ENCODE measurements at places on chromosomes 6 and 20. TPM values are rescaled to one million over a fixed set of nuclear protein-coding genes. Genes with fewer than 3 reads are reported as not detected.

DNA sequence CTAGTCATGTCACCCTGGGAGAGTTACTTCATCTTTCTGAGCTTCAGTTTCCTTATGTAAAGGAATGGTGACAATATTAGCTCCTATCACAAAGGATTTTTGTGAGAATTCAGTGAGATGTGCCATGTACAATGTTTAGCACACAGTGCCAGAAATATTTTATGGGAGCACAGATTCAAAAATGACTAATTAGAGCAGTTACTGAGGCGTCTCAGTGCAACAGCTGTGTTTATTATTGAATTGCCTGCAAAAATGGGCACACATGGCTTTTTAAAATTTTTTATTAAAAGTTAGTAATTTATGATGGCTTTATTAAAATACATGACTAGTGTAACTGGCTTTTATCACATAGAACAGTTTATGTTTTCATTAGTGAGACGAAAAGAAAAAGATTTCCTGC lies 134.3 kb upstream of the AHI1 start:
- no peaks in the 10 kb centered on the region for H3K36me3 ChIP-seq
- DNase-seq, result no peak
- no peak overlapping the region for H3K4me3 ChIP-seq
- no peaks in the 10 kb centered on the region for H3K27me3 ChIP-seq

GRCh38 chr6:166737261-166737660 lies 110.2 kb upstream of the RPS6KA2 start:
- no peak overlapping the region for H3K4me3 ChIP-seq
- no peaks in the 10 kb centered on the region for H3K4me1 ChIP-seq
- H3K36me3 ChIP-seq, result no peaks in the 10 kb centered on the region
- no peak for DNase-seq

DNA sequence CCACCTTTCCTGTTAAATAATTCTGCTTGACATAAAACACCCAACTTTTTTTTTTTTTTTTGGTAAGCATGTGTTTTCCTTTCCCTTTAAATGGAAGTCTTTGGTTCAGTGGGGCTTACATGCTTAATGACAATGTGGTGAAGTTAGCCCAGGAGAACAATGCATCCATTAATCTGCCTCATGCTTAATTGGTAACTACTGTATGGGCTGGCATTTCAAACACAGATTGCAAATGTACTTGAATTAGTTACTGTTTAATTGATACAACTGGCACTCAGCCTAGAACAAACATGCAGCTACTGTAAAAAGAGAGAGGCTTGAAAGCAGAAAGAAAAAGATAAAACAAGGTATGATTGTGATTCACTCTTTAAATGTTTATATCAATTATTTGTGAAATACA lies 483.6 kb upstream of the NOX3 start:
- no peak overlapping the region for H3K4me3 ChIP-seq
- no peak for DNase-seq
- H3K36me3 ChIP-seq, result no peaks in the 10 kb centered on the region
- no peaks in the 10 kb centered on the region for H3K27me3 ChIP-seq
- no peak overlapping the region for H3K27ac ChIP-seq

DPPA5 gene
- total RNA-seq, result not detected

ACTR5 gene
- total RNA-seq, result 6.0 TPM

CLDN20 gene
- total RNA-seq, result not detected

SNAP91 gene
- not detected for total RNA-seq

PBOV1 gene
- not detected for total RNA-seq

SLC17A3 gene
- total RNA-seq, result not detected

All from lower lobe of right lung (tissue), 2 donors.